ENCODE measurements at places on chromosomes 3 and 15.

DNA sequence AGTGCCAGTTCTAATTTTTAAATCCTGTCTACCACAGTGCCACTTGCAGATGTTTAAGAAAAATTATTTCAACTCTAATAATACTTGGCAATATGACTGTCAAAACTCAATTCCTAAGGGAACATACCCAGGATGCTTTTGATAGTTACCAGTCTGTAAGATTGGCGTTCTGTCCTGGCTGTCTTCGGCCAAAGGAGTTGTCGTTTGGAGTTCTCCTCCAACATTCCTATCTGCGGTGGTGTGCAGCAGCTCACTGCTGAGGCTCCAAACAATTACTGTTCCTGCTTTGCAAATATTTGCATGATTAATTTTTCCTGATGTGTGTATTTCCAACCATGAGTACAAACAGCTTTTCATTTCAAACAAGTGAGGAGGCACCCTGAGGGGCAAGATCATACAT, 330.8 kb upstream of the DPH6 start:
- DNase-seq: no peak

DNA sequence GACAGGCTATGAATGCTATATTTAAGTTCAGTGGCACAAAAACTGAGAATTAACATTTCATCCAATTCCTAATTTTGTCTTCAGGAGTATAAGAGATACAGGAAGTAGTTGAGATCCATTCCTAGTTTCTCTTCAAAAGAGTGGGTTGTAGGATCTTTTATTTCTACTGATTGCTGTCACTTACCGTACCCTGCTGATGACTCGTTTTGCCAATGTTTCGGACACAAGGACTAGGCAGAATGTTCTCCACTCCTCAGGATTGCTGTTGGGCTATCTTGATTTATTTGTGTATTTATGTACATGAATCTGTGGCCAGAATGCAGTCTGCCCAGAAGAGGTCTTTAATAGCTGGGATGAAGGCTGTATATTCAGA, 11.9 kb downstream of the ARL8B start:
- no peak for DNase-seq

GRCh38 chr3:197545571-197545970, 10.2 kb downstream of the BDH1 start:
- DNase-seq: no peak

GRCh38 chr3:114569186-114569585, 275.4 kb downstream of the TIGIT start:
- DNase-seq: no peak

DNA sequence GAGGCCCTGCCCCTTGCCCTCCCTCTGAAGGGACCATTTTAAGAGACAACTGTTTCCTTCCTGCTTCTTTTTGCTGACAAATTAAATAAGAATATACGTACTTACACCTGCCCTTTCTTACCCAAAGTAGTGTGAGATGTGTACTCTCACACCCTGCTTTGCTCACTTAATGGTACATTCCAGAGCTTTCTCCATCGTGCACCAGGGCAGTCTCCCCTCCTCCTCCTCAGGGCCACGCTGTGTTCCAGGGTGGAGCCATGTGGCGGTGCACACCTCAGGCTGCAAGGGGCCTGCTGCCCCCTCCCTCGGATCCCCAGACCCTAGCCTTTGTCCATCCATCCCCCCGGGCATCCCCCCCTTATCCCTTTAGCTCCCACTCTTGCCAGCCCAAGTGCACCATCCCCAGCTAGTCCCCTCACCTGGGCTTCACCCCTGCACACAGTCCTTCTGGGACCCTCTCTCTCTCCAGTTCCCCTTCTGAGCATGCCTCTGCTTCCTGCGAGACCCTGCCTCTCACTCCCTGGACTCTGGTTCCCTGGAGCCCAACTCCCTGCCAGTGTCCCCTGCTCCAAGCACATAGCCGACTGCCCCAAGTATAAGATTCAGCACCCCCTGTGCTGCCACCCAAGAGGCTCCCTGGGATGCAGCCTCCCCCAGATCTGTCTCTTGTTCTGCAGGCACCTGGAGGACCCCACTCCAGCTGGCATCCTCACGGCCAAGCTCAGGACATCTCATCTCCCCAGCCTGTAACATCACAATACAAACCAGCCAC, 89.5 kb upstream of the IQSEC1 start:
- no peak for DNase-seq

DNA sequence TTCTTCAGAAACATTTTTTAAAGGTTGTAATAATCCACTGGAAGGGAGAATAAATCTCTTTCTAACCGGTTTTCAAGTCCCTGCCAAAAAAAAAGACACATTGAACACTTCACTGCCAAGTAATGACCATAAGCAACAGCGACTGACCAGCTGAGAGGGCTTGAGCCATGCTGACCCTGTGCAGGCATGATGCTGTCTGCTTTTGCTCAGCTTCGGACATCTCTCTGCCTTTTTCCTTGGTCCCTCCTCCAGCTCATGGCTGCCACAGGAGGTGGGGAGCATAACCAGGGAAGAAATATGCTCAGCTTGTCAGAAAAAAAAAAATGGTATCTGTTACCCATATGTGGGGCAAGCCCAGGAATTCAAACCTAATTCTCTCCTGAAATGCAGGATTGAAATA, 1.5 kb downstream of the IGSF10 start:
- DNase-seq: no peak

GRCh38 chr15:70512772-70513362, 250.5 kb downstream of the UACA start:
- no peak for DNase-seq

- no peak for DNase-seq
Measured at GRCh38 chr3:129106320-129106719, 15.3 kb downstream of the RAB43 start.

DNA sequence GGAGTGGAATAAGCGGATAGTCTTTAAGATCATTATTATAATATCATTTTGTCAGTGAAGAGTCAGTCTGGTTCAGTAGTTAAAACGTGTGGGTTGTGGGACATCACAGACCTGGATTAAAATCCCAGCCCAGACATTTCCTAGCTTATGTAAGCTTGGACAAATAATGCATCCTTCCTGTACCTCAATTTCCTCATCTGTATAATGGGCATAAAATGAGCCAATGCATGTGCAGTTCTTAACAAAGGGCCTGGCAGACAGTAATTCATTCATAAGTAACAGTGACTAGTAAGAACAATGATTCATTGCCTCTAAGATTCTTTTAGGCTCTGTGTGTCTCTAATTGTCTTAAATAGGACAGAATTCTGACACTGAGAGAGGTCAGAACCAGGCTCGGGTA, 76.1 kb downstream of the SCN10A start:
- DNase-seq: no peak

- DNase-seq: no peak
Measured at GRCh38 chr3:194034346-194035336, 101.3 kb upstream of the HES1 start.

DNA sequence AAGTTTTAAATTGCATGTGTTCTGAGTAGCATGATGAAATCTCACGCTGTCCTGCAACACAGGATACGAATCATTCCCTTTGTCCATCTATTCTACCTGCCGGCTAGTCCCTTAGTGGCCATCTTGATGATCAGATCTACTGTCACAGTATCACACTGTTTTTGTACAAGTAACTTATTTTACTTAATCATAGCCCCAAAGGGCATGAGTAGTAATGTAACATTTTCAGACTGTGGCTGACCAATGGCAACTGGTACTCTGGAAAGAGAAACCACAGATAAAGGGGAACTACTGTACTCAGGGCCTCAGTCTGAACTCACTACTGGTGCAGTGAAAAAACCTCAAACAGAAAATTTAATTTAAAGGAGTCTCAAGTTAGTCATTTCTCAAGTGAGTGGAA, 127.3 kb upstream of the MRPL3 start:
- DNase-seq: no peak

GRCh38 chr3:176663837-176664831, 533.1 kb downstream of the TBL1XR1 start:
- peak; percentile 53 for DNase-seq

DNA sequence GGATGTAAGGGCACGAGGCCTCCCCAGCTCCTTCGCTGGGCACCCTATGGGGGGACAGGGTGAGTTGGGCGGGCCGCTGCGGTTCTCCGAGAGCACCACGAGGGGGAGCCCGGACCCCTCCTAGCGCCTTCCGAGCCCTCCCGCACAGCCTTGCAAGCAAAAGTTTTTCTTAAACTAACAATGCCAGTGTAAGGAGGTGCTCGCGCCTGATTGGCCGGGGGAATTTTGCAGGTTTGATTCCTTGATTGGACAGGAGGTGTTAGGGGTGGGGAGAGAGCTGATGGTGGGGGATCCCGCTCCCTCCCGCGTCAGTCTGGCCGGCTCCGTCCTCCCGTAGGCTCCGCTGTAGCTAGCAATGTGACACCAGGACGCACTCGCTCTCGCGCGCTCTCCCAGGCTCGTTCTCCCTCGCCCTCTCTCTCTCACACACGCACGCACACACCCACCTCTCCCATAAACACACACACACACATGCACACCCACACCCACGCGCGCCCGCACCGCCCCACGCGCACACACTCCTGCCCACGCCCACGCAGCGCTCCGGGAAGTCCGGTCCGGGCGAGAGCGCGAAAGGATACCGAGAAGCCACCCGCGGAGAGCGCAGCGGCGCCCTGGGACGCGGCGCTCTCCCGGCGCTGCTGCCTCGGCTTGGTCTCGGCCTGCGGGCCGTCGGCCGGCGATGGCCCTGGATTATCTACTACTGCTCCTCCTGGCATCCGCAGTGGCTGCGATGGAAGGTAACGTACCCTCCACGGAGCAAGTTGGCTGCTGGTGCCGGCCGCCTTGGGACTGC, at the start of gene EPHB1:
Gene EPHB1, plus strand, starts transcription at position 311 of the 796 bp plus-strand sequence.
- DNase-seq: peak; percentile 96

DNA sequence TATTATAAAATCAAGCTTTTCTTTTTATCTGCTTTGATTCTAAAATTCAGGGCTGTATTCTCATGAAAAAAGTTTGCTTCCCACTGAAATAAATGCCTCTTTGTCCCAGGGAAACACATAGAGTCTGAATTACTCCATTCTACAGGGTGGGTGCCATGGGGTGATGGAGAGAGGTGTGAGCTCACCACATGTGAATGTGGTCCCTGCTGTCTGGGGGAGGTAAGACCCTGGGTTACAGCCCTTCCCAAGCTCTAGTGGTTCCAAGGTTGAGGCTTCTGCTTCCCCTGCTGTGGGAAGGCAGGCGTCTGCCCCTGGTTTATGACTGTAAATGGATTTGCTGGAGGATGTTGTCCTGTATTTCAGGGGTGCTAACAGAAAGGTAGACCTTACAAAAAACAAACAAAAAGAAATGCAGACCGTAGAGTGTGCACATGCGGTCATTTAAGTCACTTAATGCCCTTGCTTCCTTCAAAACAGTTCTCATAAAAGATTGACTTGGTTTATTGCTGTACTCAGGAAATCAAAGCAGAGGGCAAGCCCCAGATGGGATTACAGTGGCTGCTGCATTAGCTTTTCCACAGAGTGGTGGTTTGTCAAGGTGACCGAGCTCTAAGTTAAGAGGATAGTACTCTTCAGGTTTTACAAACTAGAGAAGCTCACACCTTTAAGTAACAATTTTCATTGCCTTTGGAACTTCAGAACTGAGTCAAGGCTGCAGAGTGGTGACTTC, 49.2 kb downstream of the CTDSPL start:
- DNase-seq: no peak

GRCh38 chr15:72197460-72198355, at the start of gene GRAMD2A:
TSS of gene GRAMD2A (minus strand) at chr15:72197787.
- no peak for DNase-seq

DNA sequence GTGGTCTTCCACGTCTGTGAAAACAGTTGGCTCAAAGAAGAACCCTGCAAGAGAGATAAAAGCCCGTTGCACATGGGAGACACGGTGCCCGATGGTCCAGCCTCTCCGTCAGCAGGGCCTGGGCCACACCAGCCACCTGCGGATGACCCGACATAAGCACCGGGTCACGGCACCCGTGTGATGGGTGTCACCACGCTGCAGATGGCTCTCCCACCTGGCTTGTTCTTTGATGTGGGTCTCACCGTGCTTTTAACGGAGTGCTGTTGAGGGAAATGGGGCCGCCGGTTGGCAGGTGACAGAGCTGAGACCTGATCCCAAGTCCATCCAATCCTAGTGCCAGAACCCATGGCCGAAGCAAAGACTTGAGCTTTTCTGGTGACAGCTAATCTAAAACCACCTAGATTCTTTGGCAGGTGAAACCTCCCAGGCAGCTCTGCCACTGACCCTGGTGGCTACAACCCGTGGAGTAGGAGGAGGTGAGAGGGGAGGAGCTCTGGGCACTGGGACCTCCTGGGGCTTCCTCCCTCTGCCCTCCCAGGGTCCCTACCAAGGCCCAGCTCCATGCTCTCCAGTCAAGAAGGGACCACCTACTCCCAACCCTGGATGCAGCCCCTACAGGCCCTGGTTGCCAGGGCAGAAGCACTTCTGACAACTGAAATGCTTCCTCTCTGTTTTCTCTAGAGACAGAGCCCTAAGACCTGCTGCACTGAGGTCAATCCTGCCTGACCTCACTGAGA, 23.4 kb upstream of the SLC41A3 start:
- no peak for DNase-seq

- peak; percentile 78 for DNase-seq
Measured at GRCh38 chr3:156291272-156292123, 171.1 kb downstream of the KCNAB1 start.

- DNase-seq: no peak
Measured at GRCh38 chr3:78741066-78741645, 1026.6 kb downstream of the ROBO1 start.

DNA sequence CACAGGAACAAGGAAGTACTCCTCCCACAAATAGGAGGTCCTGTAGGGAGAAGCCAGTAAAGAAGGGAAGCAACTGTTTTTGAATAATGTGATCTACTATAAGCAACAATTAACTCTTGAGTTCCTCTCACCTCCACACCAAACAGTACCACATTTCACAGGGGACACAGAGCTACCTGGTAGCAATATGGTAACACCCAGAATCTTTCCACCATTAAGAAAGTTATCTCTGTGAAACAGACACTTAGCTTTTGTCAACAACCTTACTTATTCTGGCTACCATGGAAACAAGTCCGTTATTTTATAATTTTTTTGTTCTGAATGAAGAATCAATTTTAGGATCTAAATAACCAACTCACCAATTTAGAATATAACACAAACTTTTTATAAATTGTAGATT, 49.5 kb downstream of the TBL1XR1 start:
- no peak for DNase-seq
